Activated T-cell treated with anti-CD3 and anti-CD28 coated beads for 4 hours (primary cell): ENCODE measurements at places on chromosomes 11 and 22.
A peak's percentile ranks its signal among the peaks of the same experiment; 100 is the strongest.

GRCh38 chr11:123527526-123527925 lies 97.5 kb downstream of the GRAMD1B start:
- no peak for DNase-seq

DNA sequence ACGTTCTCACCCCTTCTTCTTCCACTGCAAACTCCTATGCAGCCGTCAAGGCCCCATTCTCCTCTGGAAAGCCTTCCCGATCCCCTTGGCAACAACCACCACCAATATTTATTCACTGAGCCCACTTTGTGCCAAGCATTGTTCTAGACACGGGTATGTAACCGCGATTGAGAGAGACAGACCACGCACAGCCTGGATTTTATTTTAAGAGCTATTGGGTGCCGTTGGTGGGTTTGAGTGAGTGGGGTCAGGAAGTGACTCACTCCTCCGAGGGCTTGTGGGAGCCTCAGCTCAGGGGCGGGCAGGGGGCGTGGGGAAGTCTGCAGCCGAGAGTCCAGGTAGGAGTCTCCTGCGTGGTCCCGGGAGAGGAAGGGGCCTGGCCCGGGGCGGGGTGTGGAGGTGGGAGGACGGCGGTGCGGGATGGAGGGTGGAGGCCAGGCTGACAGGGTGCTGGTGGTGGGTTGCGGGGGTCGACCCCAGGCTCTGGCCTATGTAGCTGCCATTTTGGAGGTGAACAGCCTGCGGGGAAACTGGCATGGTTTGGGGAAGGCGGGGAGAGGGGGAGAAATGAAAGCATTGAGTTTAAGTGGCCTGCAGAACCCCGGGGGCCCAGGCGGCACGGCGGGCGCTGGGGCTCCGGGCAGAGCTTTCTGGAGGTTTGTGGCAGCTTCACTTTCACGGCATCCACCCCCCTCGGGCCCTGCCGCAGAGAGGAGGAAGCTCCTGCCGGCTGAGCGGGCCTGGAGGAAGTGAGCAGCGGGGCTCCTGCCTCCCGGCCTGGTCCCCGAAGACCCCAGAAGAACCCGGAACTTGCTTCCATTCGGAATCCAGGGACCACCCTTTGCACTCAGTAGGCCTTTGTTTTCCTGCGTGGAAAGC lies 547 bp downstream of the PARVG start:
- DNase-seq = peak; percentile 64

DNA sequence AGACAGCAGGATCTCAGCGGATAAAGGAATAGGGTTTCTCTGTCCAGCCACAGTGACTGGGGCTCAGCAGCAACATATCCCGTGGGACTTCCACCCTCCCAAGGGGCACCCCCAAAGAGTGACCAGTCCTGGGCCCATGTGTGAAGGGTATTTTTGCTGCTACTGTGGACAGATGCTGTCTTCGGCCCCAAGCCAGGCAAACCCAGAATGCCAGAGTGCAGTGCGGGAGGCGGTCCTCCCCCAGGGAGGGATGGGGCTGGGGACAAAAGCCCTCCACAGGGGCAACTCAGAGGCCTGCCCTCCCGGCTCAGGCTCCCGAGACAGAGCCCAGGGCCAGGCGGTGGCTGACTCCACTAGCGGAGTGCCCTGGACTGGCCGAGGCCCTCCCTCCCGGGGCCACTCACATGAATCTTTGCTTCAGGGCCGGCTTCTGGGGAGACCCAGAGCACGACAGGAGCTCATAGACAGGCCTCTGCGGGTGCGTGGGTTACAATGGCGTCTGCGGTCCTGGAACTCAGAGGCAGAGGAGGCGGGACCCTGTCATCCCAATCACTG lies 34.7 kb upstream of the WNT7B start:
- no peak for DNase-seq

DNA sequence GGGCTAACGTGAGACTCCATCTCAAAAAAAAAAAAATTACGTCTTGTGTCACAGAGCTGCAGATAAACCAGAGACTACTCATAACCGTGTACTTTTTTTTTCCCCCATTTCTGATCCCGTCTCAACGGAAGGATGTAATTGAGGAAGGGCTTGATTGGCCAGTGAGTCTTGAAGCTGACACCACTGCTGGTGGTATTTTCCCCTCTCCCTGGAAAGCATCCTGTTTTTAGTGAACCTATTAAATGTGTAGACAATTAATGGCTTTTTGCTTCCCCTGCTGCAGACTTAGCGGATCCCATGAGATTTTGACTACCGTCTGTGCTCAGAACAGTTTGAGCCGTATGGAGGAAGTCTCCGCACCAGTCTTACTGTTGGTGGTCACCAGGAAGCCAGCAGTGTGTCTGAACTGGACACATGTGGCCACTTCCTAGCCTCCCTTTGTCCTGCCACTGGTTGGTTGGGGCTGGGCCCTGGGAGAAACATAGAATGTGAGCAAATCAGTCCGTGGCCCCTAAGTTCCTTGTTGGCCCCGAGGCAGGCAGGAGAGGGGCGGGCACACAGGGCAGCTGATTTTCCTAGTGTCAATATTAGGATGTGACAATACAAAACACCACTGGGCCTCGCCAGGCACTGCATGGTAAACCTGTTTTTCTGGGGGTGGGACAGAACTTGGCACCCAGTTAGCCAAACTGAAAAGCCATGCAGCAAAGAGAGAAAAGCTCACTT lies 3.1 kb downstream of the BIK start:
- no peak for DNase-seq

DNA sequence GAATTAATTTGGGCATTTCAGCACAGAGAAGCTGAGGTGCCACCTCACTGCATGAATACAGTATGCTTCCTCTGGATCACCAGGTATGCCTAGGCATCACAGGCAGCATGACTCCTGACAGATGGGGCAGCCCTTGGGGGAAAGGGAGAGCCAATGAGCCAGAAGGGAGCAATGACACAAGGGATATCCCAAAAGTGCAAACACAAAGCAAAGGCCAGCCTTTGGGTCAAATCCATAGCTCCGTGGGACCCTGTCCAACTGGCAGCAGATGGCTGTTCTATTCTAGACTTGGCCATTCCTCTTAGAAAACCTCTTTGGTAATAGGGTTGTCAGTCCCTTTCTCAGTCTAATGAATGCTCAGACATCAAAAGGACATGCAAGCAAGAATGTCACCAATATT lies 73.3 kb downstream of the SERGEF start:
- no peak for DNase-seq

GRCh38 chr11:129932381-129933067 lies 37.1 kb upstream of the NFRKB start:
- no peak for DNase-seq

DNA sequence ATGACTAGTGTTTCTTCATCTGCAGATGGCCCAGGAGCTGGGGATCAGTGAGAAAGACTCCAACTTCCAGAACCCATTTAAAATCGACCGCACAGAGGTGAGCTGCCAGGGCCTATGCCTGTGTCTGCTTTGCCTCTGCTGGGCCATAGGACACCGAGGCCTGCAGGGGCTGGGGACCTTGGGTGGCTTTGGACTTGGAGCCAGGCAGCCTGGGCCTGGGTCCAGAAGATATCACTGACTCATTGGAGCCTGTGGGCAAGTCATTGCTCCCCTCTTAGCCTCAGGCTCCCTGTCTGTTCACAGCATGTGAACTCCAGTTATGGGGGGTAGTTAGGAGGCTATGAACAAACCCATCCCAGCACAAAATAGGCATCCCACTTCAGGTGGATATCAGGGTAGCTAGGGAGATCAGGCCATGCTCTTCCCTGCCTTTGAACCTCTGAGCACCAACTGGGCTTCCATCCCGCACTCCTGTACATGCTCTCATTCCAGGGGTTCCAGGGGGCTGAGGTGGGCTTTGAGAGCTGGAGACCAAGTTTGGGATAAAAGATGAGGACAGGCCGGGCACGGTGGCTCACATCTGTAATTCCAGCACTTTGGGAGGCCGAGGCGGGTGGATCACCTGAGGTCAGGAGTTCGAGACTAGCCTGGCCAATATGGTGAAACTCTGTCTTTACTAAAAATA lies 13.4 kb downstream of the CCDC134 start:
- no peak for DNase-seq

GRCh38 chr11:77095551-77096490 lies 6.8 kb upstream of the OMP start:
- no peak for DNase-seq

GRCh38 chr11:69443968-69444364 lies 37.5 kb upstream of the LINC01488 start:
- DNase-seq = no peak

DNA sequence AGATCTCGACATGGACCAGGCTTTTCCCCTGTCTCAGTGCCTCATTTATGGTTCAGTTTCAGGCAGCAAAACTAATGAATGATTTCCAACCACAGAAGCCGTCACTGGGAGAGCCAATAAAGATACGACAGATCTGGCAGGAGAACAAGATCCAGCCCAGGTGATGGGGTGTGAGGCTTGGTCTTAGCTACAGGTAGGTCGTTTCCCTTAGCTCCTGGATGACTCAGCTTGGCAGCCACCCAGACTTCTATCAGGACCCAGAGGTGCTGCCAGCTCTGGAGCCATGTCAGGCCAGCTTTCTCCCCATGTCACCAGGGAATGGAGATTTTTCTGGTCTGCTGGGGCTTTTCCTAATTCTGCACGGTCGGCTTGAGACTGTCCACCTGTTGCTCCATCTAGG lies 36.3 kb upstream of the APOBEC3A start:
- DNase-seq = no peak

GRCh38 chr11:19894404-19894803 lies 181.8 kb downstream of the NAV2 start:
- DNase-seq = no peak

DNA sequence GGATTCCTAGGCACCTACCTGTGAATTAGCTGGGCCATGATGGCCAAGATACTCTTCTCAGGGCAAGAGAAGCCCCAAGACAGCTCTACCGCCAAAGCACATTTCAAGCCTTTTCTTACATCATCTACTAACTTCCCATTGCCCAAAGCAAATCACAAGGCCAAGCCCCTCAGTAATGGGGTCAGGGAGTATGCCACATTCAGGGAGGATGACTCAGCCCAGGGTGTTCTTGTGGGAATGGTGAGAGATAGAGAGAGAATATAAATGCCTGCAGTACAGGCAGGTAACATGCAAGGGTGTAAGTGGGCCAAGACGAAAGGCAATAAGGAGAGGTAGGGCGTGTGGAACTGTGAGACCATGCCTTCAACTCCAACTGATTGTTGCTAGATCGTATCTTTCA lies 162.5 kb upstream of the ISX start:
- no peak for DNase-seq

GRCh38 chr22:41555325-41555982 lies 5.4 kb upstream of the CSDC2 start:
- no peak for DNase-seq

DNA sequence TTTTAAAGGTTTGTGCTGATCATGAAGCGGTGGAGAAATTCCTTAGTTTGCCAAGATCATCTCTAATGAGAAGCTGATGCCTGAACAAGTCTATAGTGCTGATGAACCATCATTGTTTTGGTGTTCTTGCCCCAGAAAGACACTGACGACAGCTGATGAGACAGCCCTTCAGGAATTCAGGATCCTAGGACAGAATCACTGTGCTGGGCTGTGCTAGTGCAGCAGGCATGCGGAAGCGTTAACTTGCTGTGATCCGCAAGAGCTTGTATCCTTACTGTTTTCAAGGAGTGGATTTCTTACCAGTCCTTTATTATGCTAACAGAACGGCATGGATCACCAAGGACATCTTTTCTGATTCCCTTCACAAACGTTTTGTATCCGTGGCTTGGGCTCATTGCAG lies 104.1 kb downstream of the TBC1D22A start:
- DNase-seq = no peak

DNA sequence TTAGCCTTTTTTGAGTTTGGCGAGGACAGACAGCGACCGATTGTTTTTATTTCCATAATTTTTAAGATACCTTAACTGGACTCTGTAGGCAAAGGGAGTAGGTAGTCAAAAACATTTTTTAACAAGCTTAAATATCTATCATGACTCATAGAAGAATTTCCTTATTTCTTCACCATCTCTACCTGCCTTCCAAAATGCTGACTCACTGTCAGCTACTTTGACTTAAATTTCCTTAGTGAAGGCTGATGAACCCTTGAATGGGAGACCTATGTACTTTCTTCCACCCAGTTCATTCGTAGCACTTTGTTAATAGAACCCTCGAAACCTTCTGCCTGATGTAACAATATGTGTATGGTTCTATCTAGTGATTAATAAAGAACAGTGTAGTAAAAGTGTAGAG lies 1.1 kb upstream of the MTMR2 start:
- DNase-seq = no peak

DNA sequence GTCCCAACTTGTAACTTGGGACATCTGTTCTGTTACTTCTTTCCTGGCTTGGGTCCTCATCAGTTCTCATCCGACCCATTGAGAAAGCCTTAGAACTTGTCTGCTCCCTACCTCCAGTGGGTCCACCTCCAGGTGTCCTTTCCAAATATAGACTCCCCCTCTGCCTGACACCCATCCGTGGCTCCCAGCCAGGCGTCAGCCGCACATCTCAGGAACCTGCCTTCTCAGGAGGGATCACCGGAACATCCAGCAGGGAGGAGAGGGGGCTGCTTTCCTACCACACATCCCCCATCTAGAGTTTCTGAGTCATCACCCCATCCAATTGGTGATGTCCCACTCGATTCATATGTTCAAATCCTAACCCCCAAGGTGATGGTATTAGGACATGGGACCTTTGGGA lies 36.5 kb downstream of the C11orf91 start:
- DNase-seq = no peak

DNA sequence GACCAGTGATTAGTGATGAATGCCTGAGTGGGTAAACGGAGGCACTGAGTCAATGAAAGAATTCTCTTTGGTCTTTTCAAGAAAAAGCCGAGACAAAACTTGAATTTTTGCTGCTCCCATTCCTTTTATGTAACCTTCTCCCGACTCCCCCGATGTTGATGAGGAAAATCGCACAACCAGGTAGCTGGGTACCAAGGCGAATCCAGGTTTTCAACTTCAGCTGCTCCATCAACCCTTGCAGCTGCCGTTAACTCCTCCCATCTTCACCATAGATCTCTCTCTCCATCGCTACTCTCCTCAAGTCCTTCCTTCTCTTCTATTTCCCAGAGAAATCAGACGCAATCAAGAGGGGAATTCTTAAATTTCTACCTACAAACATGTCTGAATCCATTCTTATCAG lies 611 bp upstream of the USP2 start:
- no peak for DNase-seq

- DNase-seq = no peak
These were observed 106.8 kb upstream of the NECTIN1 start for GRCh38 chr11:119835753-119836152.

GRCh38 chr11:32899438-32899837 lies 6.8 kb downstream of the QSER1 start:
- no peak for DNase-seq
